ENCODE measurements at places on chromosomes 4 and X. TPM values are rescaled to one million over a fixed set of nuclear protein-coding genes. Genes with fewer than 3 reads are reported as not detected.

The UGT2A1 gene
- not detected for total RNA-seq

The CHIC1 gene
- 11.6 TPM for total RNA-seq

The ZXDA gene
- 5.6 TPM for total RNA-seq

The FAAH2 gene
- total RNA-seq, result 1.4 TPM

The RHOH gene
- total RNA-seq, result 0.63 TPM

The INTS6L gene
- 1.7 TPM for total RNA-seq

The RAB28 gene
- total RNA-seq, result 18.6 TPM

The RBM47 gene
- total RNA-seq, result 1.00 TPM

The TEX11 gene
- not detected for total RNA-seq

The TENM3 gene
- 1.1 TPM for total RNA-seq

The PLS3 gene
- 34.7 TPM for total RNA-seq

The MAGEA8 gene
- total RNA-seq, result not detected

The LONRF3 gene
- total RNA-seq, result 1.3 TPM

The CT83 gene
- not detected for total RNA-seq

The MAGEA12 gene
- not detected for total RNA-seq

The PLK4 gene
- total RNA-seq, result 4.0 TPM

The WAS gene
- 3.0 TPM for total RNA-seq

The PQBP1 gene
- total RNA-seq, result 67.0 TPM

The DOK7 gene
- total RNA-seq, result 37.4 TPM

The IGFBP7 gene
- total RNA-seq, result 585 TPM

The F8A2 gene
- not detected for total RNA-seq

The DRP2 gene
- 0.08 TPM for total RNA-seq

The MAGEA9B gene
- total RNA-seq, result not detected

The MYOZ2 gene
- total RNA-seq, result 984 TPM

The ADAMTS3 gene
- total RNA-seq, result 1.4 TPM

The ADH1A gene
- total RNA-seq, result not detected

The SFRP2 gene
- 0.49 TPM for total RNA-seq

The TMEM255A gene
- 0.40 TPM for total RNA-seq

The RGS12 gene
- 18.4 TPM for total RNA-seq

The IBSP gene
- total RNA-seq, result not detected

The NUDT10 gene
- 0.20 TPM for total RNA-seq

The ETNPPL gene
- total RNA-seq, result 11.5 TPM

The EGF gene
- total RNA-seq, result 5.4 TPM

The PCDH7 gene
- 126 TPM for total RNA-seq

The CDS1 gene
- 0.28 TPM for total RNA-seq

The BRS3 gene
- not detected for total RNA-seq

The NAP1L2 gene
- 3.5 TPM for total RNA-seq

The TBX22 gene
- not detected for total RNA-seq

The CT45A10 gene
- not detected for total RNA-seq

The FMR1NB gene
- total RNA-seq, result not detected

The NDNF gene
- 6.9 TPM for total RNA-seq

The SHOX gene
- not detected for total RNA-seq

The ATP6AP2 gene
- 93.6 TPM for total RNA-seq

The RNF150 gene
- 52.0 TPM for total RNA-seq

The SHROOM3 gene
- 12.3 TPM for total RNA-seq

The ADH1C gene
- 2.2 TPM for total RNA-seq

The ADH7 gene
- not detected for total RNA-seq

The SH3BGRL gene
- 96.1 TPM for total RNA-seq

The WDR17 gene
- total RNA-seq, result 0.28 TPM

The CDX4 gene
- total RNA-seq, result not detected

The RIPPLY1 gene
- not detected for total RNA-seq

All from heart left ventricle (tissue), 16 donors.